ENCODE measurements at places on chromosomes 2 and 18.

- no peak for DNase-seq
These were observed 143.5 kb upstream of the SP5 start for GRCh38 chr2:170571612-170572011.

- DNase-seq = no peak
These were observed 154.0 kb downstream of the PMAIP1 start for GRCh38 chr18:60053747-60054304.

GRCh38 chr2:100670232-100670631 lies 107.4 kb downstream of the PDCL3 start:
- no peak for DNase-seq

DNA sequence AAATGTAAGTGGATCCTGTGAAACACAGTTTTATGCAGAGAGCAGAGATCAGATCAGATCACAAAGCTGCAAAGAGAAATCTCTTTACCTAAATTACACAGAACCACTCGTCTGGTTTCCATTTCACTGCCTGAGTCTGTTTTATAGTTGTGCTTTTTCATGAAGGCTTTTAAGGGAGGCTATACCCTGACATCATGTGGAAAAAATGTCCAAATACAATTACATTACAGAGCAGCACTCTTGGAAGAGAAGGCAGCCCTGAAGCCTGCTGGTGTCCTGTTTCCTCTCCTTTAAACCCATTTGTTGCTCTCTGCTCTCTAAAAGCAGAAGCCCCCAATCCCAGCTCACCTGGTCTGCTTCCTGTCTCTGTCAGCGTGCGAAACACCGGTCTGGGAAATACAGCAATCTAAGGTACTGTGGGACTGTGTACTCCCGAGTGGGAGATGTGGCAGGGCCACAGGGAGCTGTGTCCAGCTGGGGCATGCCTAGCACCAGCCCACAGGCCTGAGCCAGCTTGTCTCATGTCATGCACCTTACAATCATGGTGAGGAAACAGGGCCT lies 24.8 kb upstream of the ZFP36L2 start:
- DNase-seq = no peak

DNA sequence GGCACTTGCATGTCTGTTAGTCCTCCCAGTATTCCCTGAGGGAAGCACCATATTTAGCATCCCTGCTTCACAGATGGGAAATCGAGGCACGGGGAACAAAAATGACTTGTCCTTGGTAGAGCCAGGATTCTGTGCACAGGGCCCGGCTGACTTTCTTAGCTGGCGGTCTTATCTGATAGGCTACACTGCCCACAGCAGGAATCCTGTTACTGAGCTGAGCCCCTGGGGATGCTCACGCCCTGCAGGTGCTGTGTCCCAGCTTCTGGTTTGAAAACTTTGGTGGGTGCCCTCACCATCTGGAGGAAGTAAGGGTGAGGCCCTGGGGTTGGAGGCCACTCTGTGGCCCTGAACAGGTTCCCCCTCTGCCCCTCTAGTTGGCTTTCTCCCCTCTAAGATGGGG lies 68.4 kb upstream of the MCFD2 start:
- no peak for DNase-seq

DNA sequence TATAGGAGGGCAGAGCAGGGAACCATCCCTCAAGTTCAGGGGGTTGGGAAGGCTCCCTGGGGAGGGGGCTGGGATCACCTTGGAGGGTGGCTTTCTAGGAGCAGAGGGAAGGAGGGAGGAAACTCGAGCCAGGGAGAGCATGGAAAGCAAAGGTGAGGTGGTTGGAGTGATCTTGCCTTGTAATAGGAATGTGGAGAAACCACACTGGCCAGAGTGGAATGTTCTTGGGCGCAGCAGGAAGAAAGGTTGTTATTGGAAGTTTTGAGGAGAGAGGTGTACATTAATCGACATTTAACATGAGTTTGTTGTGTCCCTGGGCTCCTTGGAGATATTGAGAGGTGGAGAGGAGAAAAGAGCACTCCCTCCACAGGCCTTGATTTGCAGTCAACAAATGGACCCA lies 272.2 kb downstream of the PRKCE start:
- DNase-seq = no peak

DNA sequence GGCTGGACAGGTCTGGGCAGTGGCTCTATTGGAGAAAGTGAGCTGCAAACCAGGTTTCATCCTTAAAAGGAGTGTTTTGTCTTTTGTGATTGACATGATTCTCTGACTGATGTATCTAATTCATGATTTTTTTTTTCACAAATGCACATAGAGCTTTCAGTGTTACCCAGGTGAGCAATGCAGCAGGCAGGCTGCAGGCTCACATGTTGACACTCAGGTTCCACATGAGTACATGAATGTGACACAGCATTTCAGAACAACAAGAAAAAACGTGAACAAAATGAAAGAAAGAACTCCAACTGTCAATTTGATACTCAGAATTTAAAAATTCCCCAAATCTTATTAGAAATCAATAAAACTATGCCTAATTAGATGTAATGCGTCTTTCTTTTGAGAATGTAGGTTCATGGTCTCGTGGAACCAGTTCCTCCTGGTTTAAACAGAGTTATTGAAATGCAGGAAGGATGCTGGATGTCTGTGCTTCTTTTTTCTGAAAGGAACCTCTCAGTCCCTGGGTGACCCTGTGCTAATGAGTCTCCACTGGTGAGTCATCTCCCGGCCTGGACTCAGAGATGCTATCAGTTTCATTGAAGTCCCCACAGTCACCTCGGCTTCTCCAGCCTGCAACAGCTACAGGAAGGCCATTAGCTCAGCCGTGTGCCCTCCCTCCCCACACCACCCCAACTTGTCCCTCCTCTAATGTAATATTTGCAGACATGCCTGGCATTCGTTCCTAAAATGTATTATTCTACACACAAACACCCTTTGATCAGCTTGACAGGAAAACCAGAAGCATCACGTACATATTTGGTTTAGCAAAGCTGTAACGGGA lies 430.4 kb downstream of the LPIN1 start:
- DNase-seq = peak; percentile 15

DNA sequence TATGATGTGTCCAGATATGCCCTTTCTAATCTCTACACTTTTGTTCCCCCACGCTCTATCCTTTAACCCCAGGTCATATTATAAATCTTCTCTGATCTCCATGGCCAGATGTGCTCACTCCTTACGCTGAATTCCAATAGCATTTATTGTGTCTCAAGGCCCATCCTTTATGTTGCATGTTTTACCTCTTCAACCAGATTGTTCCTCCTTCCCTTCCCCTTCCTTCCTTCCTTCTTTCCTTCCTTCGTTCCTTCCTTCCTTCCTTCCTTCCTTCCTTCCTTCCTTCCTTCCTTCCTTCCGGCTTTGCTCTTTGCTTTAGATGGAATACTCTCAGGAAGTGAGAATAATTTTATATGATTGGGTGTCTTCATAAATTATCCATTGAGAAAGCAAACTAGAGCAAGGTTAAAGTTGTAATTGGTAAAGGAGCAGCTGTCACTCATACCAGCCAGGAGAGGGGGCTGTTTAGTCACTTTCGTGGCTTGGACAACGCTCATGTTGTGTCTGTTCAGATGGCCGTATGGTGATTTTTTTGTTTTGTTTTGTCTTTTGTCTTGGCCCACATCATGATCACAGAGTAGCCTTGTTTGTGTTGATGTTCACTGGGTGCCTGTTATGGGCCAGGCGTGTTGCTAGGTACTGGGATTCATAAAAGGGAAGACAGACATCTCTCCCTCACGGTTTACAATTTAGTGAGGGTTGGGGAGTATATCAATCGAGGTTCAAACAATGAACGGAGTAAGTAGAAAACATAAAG lies 68.0 kb downstream of the DAW1 start:
- DNase-seq = peak; percentile 20

DNA sequence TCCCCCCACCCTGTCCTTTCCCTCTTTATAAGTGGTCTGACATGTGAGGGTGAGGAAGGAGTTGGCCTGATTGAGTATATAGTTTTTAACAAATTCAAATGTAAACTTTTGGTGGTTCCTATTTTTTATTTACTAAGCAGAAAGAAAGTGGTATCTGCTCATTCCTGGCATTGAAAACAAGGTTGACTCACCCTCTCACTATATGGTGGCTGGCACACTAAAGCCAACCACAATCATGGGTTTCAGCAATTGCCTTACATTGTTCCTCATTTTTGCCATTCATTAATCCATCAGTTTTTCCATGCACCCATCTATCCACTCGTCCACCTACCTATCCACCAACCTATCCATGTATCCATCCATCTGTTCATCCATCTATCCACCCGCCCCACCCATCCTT lies 75.4 kb upstream of the IGFBP5 start:
- no peak for DNase-seq

- DNase-seq = no peak
These were observed 10.8 kb upstream of the EFEMP1 start for GRCh38 chr2:55934337-55934736.

GRCh38 chr18:42583283-42583731 lies 532.2 kb downstream of the RIT2 start:
- no peak for DNase-seq

GRCh38 chr18:65750389-65751154 lies at the start of gene CDH7:
TSS of gene CDH7 (plus strand) at chr18:65751012. CDS start at chr18:65762843, 11,831 bp downstream.
- no peak for DNase-seq

DNA sequence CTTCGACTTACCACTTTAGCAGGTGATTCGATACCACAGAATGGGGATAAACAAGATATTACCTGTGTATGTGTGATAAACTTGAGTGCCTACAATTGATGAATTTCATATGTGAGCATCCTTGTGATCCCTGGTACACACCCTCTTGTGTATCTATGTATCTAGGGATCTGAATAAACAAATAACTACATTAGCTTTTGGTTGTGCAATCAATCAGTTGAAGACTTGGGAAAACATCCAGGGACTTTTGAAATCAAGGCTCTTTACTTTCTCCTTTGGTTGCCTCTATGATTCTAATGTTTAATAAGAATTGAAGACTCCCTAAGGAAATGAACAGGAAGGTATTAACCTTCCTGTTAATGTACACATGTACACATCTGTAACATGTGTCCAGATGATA lies 97.3 kb upstream of the DCC start:
- no peak for DNase-seq

DNA sequence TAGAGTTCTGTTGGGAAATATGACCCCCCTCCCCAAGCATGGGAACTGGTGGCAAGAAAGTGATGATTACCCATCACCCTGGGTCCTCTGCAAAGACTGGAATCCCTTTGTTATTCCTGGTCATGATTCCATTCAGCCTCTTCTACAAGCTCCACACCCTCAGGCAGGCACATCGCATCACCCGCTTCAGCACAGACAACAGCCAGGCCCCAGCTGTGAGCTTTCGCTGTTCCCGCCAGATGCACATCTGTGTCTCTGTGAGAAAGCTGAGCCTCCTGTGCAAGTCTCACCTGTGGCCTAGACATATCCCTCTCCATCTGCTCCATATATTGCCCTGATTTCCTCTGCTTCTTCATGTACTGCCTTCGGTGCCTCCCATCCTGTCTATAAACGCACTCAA lies 368.0 kb upstream of the RAB6C start:
- DNase-seq = no peak
